Hippocampal formation (tissue), 2 donors: ENCODE measurements at places on chromosomes 7 and 10.
A peak's percentile ranks its signal among the peaks of the same experiment; 100 is the strongest.

GRCh38 chr7:45484094-45484493 lies 90.1 kb upstream of the ADCY1 start:
- DNase-seq = no peak

- DNase-seq = no peak
Observed at GRCh38 chr7:30364773-30365172, 80.4 kb downstream of the ZNRF2 start.

- no peak for DNase-seq
Observed at GRCh38 chr10:75426880-75427279, 4.5 kb upstream of the LRMDA start.

- DNase-seq = peak; percentile 40
Observed at GRCh38 chr7:2166625-2167280, 66.0 kb downstream of the MAD1L1 start.

DNA sequence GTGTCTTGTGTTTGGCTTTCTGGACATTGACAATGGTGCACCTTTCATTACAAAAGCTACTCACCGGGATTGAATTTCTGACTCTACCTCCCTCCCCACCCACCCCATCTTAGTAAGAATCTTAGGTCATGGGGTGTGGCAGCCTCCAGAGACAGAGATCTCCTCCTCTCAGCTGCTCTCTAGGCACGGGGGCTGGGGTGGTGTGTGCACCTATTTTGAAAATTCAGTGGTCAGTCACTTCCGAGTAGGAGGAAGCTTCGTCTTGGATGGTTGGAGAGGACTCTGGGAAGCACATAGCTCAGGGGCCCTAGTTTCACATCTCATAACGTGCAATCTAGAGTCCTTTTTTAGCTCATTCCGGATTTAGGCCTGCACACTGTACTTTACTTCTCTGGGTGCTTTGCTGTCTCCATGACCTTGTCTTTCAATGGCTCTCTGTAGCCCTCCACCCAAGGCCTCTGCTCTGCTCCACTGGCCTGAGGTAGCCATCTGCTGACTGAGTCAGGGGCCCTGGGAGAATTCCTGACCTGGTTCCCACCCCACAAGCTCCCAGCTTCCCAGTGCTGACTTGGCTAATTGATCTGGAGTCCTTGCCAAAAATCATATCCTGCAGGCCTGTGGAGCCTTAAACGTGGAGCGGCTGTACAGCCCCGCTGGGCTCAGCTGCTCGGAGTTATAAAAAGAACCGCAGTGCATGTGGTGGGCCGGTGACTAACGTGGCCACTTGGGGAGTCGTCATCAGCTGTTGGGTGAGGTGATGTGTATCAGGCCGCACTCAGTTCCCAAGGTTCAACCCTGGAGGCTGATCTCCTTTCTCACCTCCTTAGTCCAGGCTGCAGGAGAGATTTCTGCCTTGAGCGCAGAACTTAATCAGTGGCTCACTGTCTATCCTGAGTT lies 19.3 kb upstream of the ADAMTS14 start:
- no peak for DNase-seq
